ENCODE measurements at places on chromosomes 4 and X.

DNA sequence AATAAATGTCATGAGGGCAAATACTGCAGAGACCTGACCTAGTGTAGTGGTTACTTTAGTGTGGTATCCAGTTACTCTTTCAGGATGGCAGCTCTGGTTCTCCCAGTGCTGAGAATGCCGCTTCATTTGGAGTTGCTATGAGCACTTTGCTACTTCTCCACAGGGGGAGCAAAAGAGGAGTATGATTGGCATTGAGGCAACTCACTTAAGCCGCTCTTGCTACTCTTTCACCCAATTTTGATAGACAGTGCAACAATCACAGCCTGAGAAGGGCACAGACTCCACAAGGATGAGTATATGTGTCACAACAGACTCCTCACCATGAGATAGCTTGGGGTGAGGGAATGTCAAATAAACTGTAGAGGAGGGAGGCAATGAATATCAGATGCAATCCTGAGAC, 81.2 kb downstream of the NPY1R start:
- DNase-seq = no peak

DNA sequence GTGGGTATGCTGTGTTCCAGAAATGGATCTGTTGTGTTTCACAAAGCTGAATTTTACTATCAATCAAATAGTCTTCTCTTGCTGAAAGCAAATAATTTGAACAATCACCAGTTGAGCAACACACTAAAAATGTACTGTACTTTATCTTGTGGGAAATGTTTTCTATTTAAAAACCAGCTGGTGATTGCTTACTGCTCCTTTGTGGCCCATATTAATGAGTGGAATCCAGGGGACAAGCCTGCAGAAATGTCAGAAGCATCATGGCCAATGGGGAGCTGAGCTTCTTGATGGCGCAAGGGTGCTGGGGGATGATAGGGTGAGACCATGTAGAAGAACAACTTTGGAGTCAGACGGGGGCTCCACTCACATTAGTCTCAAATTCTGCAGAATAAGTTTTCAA, 346.2 kb downstream of the ARHGAP10 start:
- DNase-seq = no peak

DNA sequence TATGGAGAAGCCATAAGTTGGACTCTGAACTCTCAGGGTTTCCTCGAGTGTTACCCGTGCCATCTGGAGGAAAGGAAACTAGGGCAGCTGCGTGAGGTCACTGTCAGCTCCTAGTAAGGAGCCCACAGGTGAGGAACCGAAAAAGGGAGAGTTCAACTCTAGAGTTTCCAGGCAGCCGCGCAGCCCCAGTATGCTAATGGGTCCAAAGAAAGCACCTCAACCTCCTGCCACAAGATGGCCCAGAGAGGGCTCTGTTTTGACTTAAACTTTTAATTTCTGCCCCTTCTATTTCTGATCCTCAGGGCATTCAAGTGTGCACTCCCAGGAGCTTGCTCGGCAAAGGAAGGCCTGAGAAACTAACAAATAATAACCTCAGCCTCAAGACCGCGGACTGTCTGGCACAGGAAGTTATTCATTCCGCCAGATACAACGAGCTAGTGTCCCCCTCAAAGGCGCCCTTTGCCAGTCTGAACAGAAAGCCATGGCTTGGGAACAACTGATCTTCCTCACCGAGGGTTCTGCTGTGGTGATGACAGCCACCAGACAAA, 13.9 kb downstream of the SCARB2 start:
- DNase-seq = no peak

- DNase-seq = no peak
Measured at GRCh38 chr4:155207534-155208257, 740 bp upstream of the NPY2R start.

- DNase-seq = no peak
Measured at GRCh38 chr4:153616006-153616555, 68.0 kb upstream of the TLR2 start.
